HFF-Myc (cell line): ENCODE measurements at places on chromosomes 4 and X.

GRCh38 chr4:55661398-55662056 lies 25.4 kb upstream of the NMU start:
- no peak for DNase-seq

- DNase-seq: no peak
Observed at GRCh38 chrX:133985967-133986683, 731 bp upstream of the GPC3 start.

- no peak for DNase-seq
Observed at GRCh38 chrX:39984191-39984956, 113.4 kb downstream of the BCOR start.

DNA sequence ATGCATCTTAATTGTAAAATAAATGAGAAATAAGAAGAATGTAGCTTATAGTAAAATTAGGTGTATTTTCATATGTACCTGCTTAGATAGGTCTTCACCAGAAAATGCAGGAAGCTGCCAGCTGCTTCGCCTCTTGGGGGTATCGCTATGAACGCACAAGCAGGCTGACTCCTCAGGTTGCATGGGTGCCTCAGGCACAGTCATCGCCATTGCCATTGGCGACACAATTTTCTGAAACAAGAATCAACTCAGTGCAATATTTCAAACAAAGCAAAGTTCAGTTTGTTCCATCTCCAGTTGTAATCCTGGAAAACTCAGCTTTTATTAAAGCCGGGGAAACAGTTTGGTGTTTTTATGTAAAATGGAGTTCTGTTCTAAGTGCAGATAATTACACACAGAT lies 29.7 kb downstream of the STOX2 start:
- no peak for DNase-seq

- DNase-seq: no peak
Observed at GRCh38 chr4:17134565-17134964, 236.1 kb upstream of the LDB2 start.

- DNase-seq: no peak
Observed at GRCh38 chr4:112888622-112889021, 160.8 kb upstream of the ANK2 start.

- no peak for DNase-seq
Observed at GRCh38 chr4:91914176-91914804, 389.5 kb upstream of the GRID2 start.
